CD4-positive, alpha-beta T cell (primary cell): ENCODE measurements at places on chromosomes 3 and 15.

- DNase-seq, result no peak
Measured at GRCh38 chr15:68739390-68740080, 81.2 kb downstream of the ANP32A start.

- DNase-seq, result no peak
Measured at GRCh38 chr3:44886561-44886960, 12.2 kb downstream of the TGM4 start.

DNA sequence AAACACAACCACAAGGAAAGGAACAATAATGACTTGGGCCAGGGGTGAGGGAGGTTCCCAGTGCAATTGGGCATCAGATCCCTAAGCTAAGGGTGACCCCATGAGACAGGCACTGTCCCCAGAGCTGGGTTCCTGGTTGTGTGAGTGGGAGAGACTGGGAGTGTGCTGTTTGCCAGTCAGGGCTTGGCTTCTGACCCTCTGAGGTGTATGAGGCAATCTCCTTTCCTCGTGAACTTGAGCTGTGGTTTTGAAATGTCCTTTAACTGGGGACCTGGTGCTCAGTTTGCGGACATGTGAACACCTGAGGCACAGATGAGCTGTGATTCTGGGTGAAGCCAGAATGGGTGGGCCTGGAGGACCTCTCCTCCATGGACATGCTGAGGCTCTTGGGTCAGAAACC lies 58.5 kb upstream of the PLXNA1 start:
- DNase-seq, result no peak

GRCh38 chr3:143538577-143538981 lies 309.7 kb downstream of the SLC9A9 start:
- DNase-seq, result no peak

- DNase-seq, result no peak
Measured at GRCh38 chr3:19229086-19229485, 80.8 kb downstream of the KCNH8 start.

DNA sequence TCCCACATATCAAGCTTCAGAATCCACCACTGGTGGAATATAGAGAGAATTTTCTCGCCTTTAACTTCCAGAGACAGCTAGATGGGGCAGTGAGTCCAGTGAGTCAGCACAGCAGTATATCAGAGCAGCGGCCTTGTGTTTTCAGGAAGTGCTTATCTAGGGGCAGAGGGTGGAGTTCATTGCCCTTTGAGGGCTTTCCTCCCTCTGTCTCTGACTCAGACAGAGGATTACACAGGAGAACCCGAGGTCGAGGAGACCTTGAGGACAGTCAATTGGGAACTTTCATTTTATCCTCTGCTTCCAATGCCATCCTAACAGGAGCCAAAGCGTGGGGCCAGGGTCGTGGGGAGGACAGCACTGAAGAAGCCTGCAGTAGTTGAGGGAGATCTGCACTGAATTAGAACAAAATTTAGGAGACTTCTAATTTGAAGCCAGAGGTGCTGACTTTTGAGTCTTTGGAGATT lies 109.6 kb upstream of the UMPS start:
- DNase-seq, result peak; percentile 70

GRCh38 chr3:150370122-150370602 lies 37.9 kb upstream of the TSC22D2 start:
- no peak for DNase-seq

GRCh38 chr3:72657666-72658065 lies 190.6 kb downstream of the SHQ1 start:
- DNase-seq, result peak; percentile 37

DNA sequence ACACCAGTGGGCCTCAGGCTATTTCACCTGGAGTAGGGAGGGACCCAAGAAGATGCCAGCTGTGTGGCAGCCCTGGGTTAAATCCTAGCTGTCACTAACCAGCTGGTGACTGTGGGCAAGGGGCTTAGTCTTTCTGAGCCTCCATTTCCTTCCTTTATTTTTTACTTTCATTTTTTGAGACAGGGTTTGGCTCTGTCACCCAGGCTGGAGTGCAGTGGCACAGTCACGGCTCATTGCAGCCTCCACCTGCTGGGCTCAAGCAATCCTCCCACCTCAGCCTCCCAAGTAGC lies 108.0 kb upstream of the SMAD3 start:
- DNase-seq, result no peak

DNA sequence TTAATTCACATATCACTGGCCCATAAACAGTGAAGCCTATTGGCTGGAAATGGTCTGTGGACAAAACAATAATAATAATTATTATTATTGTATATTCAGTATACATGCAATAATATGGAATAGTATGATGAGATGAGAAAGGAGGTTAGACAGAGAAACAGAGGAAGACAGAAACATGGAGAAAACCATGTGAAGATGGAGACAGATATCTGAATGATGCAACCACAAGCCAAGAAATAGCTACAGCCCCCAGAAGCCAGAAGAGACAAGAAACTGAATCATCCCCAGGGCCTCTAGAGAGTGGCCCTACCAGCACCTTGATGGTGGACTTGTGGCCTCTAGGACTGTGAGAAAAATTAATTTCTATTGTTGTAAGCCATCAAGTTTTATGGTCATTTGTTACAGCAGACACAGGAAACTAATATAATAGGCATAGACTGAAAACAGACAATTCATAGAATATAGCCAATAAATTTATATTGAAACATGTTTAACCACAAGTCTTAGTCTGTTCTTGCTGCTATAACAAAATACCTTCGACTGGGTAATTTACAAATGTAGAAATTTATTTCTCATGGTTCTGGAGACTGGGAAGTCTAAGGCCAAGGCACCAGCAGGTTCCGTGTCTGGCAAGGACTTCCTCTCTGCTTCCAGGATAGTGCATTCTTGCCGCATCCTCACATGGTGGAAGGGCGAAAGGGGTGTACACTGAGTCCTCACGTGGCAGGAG lies 31.6 kb downstream of the MCF2L2 start:
- DNase-seq, result no peak

DNA sequence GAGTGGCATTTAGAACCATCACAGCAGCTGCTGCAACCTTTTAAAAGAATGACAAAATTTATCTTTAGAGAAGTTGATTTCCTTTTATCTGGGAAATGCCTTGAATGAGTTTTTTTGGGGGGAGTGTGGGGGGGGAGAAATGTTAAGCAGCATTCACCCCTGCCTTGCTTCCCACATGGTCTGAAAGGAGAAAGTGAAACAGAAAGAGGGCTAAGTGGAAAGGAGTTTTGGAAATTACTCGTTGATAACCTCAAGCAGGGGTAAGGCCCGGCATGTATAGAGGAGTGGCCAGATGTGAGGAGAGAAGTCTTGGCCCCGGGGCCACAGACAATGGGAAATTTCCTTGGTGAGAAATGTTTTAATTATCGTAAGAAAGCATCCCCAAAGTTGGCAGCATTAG lies 23.5 kb downstream of the B3GALNT1 start:
- no peak for DNase-seq

DNA sequence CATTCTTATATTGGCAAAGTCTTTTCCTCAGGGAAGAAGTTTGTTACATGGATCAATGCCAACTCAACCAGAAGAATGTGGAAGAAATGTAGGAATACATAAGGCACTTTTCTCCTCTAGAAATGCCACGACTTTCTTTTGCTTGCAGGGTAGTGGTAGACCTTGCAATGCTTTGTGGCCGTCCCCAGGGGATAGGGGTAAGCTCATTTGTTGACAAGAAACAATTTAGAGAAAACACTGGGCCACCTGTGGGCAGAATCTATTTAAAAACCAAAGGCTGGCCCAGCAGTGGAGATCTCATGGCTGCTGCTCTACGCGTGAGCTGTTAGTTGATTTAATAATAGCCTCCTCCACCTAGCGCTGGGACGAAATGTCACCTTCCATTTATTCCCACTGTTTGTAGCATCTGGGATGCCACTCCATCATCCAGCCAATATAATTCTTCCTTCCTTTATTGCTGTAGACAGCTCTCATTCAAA lies 64.6 kb upstream of the PFN2 start:
- DNase-seq, result no peak

DNA sequence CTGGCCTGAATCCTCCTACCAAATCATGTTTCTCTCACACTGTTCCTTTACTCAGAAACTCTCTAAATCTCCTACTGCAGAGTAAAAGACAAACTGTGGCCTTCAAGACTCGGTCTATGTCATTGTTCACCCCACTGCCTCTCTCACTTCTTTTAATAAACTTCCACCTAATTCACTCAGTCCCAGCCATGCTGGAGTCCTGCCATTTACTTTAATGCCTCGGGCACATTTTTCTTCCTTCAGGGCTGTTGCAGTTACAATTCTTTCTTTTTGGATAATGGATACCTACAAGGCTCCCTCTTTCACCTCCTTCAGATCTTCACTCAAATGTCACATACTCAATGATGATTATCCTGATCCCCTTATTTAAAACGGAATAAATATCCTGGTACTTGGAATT lies 955.6 kb downstream of the ROBO1 start:
- DNase-seq, result no peak

DNA sequence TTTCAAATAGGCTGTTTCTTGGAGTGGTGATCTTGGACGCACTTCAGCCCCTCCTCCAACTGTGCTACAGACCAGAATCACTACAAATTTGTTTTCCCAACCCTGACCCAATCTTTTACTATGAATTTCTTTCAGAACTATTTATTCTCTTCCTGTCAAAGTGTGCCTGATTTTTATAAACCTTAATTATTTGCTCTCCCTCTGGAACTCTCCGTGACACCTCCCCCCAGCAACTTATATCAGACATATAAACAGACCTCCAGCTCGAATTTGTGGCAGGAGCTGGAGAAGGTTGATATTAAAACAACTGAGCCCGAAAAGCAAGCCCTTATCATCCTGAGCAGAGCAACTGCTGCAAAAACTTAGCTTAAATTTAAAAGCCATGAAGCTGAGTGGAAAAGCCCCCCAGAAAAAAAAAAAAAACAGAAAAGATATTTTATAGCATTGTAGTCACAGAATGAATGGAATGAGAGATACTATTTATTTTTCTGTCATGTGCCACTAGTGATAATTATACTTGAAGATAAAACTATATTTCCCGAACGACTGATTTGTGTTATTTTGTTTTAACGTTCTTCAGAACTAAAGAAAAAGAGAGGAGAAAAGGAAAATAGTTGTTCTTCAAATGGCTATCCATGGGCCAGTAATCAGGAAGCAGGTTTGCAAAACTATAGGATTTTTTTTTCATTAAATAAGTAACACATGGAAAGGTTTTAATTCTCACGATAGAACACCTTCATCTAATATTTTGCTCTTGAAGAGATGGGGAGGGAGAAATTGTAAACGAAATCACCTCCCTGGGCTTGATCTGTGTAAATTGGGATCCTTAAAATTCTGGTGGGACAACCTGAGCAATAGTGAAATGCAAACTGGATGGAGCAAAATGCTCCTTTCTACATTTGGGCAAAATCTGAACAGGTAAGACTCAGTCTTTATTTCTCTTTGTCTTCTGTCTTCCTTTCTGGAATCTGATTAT lies 80.8 kb downstream of the NR2F2 start:
- DNase-seq, result no peak

GRCh38 chr3:46095307-46095706 lies 68.0 kb upstream of the XCR1 start:
- DNase-seq, result no peak

GRCh38 chr3:18438586-18438985 lies 13.4 kb upstream of the SATB1 start:
- no peak for DNase-seq

DNA sequence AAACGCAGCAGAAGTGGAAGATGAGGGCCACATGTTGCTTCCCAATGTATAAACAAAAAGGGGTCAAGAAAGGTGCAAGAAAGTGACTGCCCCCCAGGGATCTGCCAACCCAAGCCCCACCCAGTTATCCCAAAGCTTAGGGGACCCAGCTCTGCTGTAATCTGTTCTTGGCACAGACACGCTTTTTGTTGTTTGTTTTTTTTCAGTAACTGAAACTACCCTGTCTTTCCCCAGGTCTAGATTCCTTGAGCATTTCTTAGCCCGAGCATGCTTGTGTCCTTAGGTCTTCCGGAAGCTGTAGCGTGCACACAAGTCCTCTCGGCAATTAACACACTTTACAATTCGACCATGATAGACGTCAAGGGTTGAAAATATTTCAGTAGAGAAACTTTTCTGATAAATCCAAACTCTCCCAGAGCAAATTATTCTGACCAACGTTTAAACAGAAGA lies 8.5 kb upstream of the PPARG start:
- no peak for DNase-seq

GRCh38 chr15:89303986-89304385 lies 30.6 kb downstream of the POLG start:
- DNase-seq, result no peak

DNA sequence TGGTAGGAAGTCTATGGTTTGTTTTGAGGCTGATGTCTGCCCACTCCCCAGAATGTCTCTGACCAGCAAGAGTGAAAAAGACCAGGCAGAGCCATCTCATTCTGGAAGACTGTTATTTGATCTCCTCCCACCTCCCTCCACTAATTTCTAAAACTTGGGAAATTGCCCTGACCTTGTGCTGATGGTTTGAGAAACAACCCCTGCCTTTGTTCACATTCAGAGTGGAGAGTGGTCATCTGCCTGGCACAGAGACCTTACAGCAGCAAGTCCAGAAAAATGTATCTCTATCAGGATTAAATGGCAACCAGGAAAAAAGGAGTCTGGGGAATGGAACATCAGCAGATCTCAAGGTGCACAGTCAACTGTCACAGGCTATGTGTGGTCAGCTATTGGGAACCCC lies 25.7 kb downstream of the SPATA12 start:
- no peak for DNase-seq

DNA sequence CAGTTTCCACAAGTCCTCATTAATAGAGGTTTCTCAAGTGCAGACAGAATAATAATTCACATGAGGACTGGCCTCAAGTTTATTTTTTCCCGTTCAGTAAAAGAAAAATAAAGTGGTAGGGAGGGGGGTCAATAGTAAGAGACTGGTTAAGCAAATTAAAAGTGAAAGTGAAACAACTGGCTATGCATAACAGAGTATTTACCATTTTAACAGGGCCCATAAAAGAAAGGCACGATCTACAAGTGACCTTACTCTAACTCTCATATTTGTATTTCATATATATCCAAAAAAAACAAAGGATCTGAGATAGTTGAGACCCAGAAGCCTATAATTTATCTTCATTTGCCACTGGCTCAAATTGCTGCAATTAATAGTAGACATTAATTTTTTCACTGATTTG lies 686.3 kb downstream of the NTRK3 start:
- DNase-seq, result no peak

DNA sequence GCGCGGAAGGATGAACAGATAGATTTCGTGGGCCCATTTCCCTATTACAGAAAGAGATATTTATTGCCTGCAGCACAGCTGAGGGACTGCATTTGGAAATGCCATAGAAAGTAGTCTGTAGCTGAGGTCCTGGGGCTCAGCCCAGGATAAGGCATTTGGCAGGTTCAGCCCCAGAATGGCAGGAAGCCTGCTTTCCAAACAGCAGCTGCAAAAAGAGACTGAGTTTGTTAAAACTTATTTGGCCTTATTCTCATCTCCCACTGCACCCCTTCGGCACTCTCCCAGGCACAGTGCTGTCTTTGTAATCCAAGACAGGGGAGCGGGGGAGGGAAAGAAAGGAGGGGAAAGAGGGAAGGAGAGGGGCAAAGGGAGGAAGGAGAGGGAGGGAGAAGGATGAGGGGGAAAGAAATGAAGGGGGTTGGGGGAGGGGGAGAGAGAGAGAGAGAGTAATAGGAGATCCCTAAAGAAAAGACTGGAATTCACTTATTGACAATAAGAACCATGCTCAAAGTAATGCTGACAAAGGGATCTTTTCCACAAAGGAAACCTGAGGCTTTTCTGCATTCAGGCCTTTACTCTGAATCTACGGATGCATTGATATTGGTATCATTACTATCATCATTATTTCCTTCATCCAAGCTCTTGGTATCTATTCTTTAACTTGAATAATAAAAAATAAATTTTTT lies 94.0 kb upstream of the LRRN1 start:
- no peak for DNase-seq
